ENCODE measurements at places on chromosomes 11 and 22. TPM values are rescaled to one million over a fixed set of nuclear protein-coding genes. Genes with fewer than 3 reads are reported as not detected.

Gene PKDREJ
- total RNA-seq = under 0.01 TPM

Gene OR51B2
- not detected for total RNA-seq

Gene CRYAB
- 387 TPM for total RNA-seq

Gene DHCR7
- total RNA-seq = 6.6 TPM

Gene DDI1
- not detected for total RNA-seq

Gene LARGE1
- total RNA-seq = 42.1 TPM

DNA sequence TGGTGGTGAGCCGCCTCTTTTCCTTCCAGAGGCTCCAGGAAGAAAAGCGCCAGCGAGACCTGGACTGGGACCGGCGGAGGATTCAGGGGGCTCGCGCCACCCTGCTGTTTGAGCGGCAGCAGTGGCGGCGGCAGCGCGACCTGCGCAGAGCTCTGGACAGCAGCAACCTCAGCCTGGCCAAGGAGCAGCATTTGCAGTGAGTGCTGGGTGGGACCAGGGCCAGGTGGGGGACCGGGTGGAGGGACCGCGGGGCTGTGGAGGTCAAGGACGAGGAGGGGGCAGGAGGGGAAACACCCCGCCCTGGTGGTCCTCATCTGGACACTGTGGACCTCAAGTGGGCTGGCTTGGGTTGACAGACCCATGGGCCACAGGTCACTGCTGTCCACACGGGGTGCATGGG lies 17.4 kb downstream of the RIBC2 start:
- H3K27ac ChIP-seq = no peak overlapping the region
- H3K27me3 ChIP-seq = no peaks in the 10 kb centered on the region
- H3K4me1 ChIP-seq = peaks cover 7% of the 10 kb centered on the region
- no peak overlapping the region for H3K4me3 ChIP-seq

GRCh38 chr22:23180301-23180892 lies at the start of gene BCR:
TSS of gene BCR (plus strand) at chr22:23180509. CDS start at chr22:23180961, 452 bp downstream.
- H3K4me1 ChIP-seq = peaks cover 33% of the 10 kb centered on the region
- peak within 1 kb of the TSS; percentile 88 for H3K27ac ChIP-seq
- H3K4me3 ChIP-seq = peak within 1 kb of the TSS; percentile 78
- no peaks in the 10 kb centered on the region for H3K36me3 ChIP-seq

DNA sequence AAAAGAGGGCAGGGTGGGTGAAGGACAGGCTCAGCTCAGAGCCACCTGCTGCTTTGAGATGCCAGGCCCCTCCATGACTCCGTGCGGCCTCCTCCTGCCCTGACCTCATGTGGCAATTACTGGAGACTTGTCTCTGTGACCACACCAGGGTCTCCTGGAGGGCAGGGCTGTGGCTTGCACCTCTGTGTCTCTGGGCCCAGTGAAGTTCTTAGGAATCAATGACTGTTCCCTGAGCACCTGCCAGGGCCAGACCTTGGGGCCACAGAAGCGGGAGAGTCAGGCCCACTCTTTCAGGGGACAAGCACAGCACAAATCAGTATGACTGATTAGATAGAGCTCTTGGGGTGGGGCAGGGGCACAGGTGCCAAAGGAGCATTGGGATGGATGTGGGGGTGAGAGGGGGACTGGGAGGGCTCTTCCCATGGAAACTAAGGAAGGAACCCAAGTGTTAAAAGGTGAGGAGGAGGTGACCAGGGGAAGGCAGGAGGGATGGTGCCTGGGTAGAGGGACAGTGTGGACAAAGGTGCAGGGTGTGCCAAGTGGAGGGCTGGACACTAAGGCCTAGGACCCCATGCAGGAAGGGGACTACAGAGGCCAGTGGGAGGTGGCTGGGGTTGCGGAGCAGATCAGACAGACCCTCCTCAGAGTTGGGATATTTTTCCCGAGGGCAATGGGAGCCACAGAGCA lies 77.3 kb upstream of the SHISAL1 start:
- H3K36me3 ChIP-seq = no peaks in the 10 kb centered on the region
- H3K4me1 ChIP-seq = no peaks in the 10 kb centered on the region
- DNase-seq = no peak
- no peak overlapping the region for H3K27ac ChIP-seq
- H3K27me3 ChIP-seq = no peaks in the 10 kb centered on the region
- no peak overlapping the region for H3K4me3 ChIP-seq

- H3K4me3 ChIP-seq = no peak overlapping the region
- H3K4me1 ChIP-seq = no peaks in the 10 kb centered on the region
- no peak overlapping the region for H3K27ac ChIP-seq
- H3K27me3 ChIP-seq = no peaks in the 10 kb centered on the region
- H3K36me3 ChIP-seq = no peaks in the 10 kb centered on the region
Observed at GRCh38 chr11:102026959-102027358, 20.3 kb upstream of the CFAP300 start.

DNA sequence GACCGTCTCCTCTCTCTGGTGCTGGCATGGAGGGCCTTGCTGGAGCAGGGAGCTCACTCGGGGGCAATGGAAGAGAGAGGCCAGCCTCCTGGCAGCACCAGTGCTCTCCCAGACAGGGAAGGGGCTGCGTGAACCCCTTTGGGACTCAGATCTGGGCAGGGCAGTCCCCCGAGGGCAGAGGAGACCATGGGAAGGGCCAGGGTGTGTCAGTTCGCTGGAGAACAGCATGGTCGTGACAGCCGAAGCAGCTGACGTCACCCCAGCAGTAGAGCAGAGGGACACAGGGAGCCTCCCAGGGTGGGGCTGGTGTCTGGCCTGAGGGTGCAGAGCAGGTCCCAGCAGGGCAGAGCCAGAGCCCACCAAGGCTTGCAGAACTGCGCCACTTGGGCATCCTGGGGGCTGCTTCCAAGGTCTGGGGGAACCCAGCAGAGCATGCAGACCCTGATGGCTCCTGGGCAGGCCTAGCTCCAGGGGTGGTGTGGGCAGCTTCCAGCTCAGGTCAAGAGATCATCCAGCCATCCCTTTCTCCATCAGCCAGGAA lies 71.0 kb upstream of the KCNQ1OT1 start:
- H3K27ac ChIP-seq = no peak overlapping the region
- H3K4me3 ChIP-seq = no peak overlapping the region
- H3K36me3 ChIP-seq = no peaks in the 10 kb centered on the region
- no peak for DNase-seq
- H3K4me1 ChIP-seq = no peaks in the 10 kb centered on the region

GRCh38 chr11:17930544-17931125 lies 82.2 kb downstream of the SERGEF start:
- H3K27me3 ChIP-seq = no peaks in the 10 kb centered on the region
- DNase-seq = no peak
- H3K36me3 ChIP-seq = no peaks in the 10 kb centered on the region
- H3K27ac ChIP-seq = no peak overlapping the region
- H3K4me1 ChIP-seq = no peaks in the 10 kb centered on the region

- H3K4me3 ChIP-seq = no peak overlapping the region
- peaks cover 15% of the 10 kb centered on the region for H3K4me1 ChIP-seq
- no peak overlapping the region for H3K27ac ChIP-seq
- DNase-seq = no peak
Observed at GRCh38 chr11:73398132-73398526, 21.9 kb downstream of the RELT start.

DNA sequence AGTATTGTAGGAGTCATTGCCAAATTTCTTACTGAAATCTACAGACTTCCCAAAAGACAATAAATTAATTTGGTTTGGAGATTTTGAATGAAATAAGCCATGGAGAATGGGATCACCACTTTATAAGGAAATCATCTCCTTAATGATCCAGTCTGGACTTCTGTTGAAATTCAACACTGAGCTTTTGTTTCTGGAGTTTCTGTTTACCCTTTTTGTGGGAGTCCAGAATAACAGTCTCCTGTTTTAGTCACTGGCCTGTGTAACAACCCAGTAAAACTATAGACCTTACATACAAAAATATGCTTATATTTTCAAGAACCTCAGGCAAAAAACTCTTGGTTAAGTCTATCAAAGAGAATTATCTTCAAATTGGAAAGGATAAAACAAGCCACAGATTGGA lies 321.7 kb upstream of the PLET1 start:
- H3K4me3 ChIP-seq = no peak overlapping the region
- H3K27ac ChIP-seq = no peak overlapping the region
- no peaks in the 10 kb centered on the region for H3K36me3 ChIP-seq
- no peaks in the 10 kb centered on the region for H3K4me1 ChIP-seq
- no peak for DNase-seq
- H3K27me3 ChIP-seq = no peaks in the 10 kb centered on the region

DNA sequence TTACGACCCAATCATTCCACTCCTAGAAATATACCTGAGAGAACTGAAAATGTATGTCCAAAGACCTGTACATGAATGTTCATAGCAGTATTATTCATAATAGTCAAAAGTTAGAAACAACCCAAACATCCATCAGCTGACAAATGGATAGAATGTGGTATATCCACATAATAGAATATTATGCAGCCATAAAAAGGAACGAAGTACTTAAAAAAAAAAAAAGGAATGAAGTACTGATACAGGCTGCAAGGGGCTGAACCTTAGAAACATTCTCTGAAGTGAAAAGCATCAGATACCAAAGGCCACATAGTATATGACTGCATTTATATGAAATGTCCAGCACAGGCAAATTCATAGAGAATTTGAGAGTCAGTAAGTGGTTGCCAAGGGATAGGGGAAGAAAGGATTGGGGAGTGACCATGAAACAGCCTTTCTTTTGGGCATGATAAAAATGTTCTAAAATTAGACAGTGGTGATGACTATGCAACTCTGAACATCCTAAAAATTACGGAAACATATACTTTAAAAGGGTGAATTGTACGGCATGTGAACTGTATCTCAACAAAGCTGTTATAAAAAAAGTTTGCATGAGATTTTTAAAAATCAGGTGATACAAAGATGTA lies 1.8 kb downstream of the TPST2 start:
- H3K4me3 ChIP-seq = peak overlapping the region; percentile 99
- H3K4me1 ChIP-seq = peaks cover 29% of the 10 kb centered on the region
- no peak for DNase-seq
- no peak overlapping the region for H3K27ac ChIP-seq

GRCh38 chr11:112042161-112042960 lies 17.2 kb downstream of the DLAT start:
- H3K27ac ChIP-seq = no peak overlapping the region
- H3K4me3 ChIP-seq = no peak overlapping the region
- H3K27me3 ChIP-seq = no peaks in the 10 kb centered on the region
- H3K36me3 ChIP-seq = peaks cover 25% of the 10 kb centered on the region
- H3K4me1 ChIP-seq = no peaks in the 10 kb centered on the region
- DNase-seq = no peak

- H3K27me3 ChIP-seq = no peaks in the 10 kb centered on the region
- no peak overlapping the region for H3K4me3 ChIP-seq
- no peak for DNase-seq
- H3K36me3 ChIP-seq = peaks cover 33% of the 10 kb centered on the region
- H3K27ac ChIP-seq = no peak overlapping the region
- no peaks in the 10 kb centered on the region for H3K4me1 ChIP-seq
Observed at GRCh38 chr22:25172153-25172552, 27.5 kb upstream of the CRYBB3 start.

- no peak for DNase-seq
- no peaks in the 10 kb centered on the region for H3K27me3 ChIP-seq
- no peaks in the 10 kb centered on the region for H3K36me3 ChIP-seq
- H3K27ac ChIP-seq = no peak overlapping the region
- no peaks in the 10 kb centered on the region for H3K4me1 ChIP-seq
Observed at GRCh38 chr11:1087961-1088926, 13.6 kb downstream of the MUC2 start.

GRCh38 chr22:29700900-29701154 lies 19.0 kb upstream of the CABP7 start:
- no peaks in the 10 kb centered on the region for H3K27me3 ChIP-seq
- no peak for DNase-seq
- H3K4me3 ChIP-seq = no peak overlapping the region

- no peak for DNase-seq
- no peak overlapping the region for H3K27ac ChIP-seq
- H3K4me1 ChIP-seq = no peaks in the 10 kb centered on the region
- no peaks in the 10 kb centered on the region for H3K36me3 ChIP-seq
Observed at GRCh38 chr11:115181538-115181937, 322.7 kb downstream of the CADM1 start.

DNA sequence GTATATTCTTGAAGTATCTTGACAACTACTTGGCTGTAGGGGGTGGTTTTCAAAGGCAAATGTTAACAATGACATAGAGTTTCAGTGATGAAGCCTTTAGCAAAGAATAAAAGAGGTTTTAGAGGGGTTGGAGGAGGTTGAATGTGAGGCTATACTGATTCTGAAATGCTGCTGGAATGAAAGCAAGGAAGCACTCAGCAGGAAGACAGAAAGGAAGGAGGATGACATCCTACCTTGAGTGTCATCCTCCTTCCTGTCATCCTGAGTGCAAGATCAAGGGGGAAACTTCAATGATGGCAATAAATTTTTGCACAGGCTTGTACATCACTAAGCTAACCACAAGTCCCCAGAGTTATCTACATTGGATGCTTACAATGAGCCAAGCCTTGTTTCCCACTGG lies 120.5 kb downstream of the APIP start:
- no peak for DNase-seq
- H3K4me1 ChIP-seq = no peaks in the 10 kb centered on the region
- H3K27ac ChIP-seq = no peak overlapping the region
